ENCODE measurements at places on chromosomes 3 and 15.

GRCh38 chr3:101611023-101611422 is 37.0 kb downstream of the PCNP start:
- no peak for DNase-seq

DNA sequence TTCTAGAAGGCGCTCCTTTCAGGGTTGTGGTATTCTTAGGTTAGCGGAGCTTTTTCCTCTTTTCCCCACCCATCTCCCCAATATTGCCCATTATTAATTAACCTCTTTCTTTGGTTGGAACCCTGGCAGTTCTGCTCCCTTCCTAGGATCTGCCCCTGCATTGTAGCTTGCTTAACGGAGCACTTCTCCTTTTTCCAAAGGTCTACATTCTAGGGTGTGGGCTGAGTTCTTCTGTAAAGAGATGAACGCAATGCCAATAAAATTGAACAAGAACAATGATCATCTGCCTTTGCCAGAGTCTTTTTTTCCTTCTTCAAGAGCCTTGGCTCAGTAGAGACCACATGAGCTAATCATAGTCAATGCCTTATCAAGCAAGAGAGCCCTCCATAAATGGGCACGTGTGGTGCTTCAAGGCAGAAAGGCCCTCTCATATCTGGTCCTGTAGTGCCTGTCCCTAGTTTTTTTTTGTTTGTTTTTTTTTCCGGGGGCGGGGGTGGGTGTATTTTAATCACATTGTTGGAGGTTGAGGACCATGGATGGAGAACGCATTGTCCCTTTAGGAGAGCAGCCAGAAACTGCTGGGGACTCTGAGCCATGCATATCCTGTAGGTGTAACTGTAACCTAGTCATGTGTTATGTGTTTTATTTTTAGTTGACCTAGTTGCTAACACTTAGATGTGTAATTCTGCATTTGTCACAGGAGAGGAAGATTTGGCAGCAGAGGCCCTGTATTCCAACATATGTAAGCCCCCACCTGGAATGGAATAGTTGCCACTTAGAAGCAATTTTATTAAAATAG is 64.7 kb upstream of the ACAD9 start:
- no peak for DNase-seq

DNA sequence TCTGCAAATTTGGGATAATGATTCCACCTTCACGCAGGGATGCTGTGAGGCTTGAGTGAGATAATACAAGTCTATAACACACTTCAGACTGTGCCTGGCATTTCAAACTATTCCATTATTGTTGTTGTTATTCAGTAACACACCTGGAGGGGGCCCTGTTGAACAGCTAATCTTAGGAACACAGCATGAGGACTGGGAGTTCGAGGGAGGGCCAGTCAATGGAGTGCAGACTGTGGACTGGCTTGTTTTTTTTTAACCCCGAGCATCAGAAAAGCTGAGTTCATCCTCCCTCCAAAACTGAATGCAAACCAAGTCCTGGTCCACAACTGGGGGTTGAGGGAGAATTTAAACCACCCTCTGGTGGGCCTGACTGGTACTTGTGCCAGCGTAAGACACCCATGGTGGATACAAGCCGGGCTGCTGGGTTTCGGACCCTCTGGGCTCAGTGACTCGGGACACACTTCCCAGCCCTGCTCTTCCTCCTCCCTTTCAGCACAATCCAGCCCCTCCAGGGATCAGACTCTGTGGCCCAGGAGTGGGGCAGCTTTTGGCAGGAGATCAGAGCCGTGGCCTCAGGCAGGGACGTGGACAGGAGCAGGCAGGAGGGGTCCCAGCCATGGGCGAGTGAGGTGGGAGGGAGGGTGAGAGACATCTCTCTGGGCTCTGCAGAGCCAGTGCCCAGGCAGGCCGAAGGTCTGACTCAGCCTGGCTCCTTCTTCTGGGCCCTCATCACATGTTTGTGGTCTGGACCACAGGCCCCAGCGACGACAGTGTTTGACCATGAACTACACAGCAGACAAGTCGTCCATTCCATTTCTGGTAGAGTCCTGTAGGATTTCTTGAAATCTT is 36.3 kb upstream of the MEX3B start:
- peak; percentile 26 for DNase-seq

GRCh38 chr3:46193436-46193835 is 14.7 kb downstream of the CCR1 start:
- DNase-seq: no peak

DNA sequence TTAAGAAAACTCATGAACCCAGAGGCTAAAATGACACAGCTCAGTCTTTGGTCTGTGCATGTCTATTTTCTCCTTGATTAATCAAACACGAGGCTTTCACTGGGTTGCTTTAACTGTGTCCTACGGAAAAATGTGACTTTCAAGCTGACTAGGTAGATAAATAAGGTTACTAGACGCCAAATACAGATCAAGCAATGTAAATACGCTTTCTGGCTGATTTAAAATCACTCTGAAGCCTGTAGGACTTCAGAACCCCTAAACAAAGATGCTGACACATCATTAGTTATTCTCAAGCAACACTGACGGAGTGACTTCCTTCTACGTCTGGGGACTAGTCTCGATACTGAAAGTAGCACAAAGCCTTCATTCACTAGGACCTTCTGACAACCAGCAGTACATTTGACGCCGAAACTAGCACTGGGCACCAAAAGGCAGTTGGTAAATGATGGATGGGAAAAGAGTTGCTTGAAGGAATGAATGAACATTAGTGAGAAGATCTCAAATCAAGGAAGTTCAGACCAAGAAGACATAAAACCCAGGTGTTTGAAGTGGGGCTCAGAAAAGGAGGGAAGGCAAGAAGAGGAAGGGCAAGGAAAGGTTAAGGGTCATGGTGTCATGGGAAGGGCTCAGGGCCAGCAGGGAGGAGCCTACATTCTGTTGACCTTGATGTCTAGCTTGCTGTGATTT is 67.1 kb upstream of the CDV3 start:
- DNase-seq: no peak

DNA sequence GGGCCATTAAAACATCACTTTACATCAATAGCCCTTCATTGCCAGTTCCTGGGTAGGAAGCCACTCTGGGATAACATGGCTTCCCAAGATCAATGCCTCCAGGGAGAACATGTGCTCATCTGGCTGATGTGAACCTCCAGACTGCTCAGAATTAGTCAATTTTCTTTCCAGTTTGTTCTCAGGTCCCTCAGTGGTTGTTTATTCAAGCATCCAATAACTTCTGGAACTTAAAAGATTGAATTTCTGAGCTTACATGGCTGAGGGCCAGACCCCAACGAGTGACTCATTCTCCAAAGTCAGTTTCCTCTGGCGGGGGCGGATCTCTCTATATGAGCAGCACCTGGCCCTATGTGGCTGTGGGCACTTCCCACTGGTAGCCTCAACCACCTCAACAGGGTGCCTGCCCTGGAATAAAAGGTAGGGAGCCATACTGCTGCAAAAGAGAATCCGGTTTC is 34.0 kb downstream of the LYZL4 start:
- DNase-seq: no peak

DNA sequence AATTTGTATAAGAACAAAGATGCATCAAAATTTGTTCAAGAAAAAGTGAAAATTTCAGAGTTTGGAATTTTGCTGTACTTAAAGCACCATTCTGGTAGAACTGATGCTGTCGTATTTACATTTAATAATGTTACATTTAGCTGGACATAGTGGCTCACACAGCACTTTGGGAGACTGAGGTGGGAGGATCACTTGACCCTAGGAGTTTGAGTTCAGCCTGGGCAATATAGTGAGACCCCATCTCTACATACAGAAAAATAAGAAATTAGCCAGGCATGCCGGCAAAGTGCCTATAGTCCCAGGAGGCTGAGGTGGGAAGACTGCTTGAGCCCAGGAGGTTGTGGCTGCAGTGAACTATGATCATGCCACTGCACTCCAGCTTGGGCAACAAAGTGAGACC is 51.5 kb upstream of the SKIL start:
- DNase-seq: no peak

DNA sequence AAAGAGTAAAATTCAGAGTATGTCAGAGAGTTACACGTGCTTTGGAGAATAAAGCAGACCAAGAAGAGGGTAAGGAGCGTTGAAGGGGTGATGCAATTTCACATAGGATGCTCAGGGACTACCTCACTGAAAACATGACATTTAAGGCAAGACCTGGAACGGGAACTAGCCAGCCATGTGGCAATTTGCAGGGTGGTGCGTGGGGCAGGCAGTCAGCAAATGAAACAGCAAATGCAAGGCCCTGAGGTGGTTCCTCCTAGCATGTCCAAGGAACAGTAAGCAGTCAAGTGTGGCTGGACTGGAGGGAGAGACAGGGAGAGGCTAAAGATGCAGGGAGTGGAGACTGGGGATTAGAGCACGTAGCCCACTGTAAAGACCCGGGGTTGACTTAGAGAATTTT is 146.1 kb upstream of the LPP start:
- DNase-seq: no peak

DNA sequence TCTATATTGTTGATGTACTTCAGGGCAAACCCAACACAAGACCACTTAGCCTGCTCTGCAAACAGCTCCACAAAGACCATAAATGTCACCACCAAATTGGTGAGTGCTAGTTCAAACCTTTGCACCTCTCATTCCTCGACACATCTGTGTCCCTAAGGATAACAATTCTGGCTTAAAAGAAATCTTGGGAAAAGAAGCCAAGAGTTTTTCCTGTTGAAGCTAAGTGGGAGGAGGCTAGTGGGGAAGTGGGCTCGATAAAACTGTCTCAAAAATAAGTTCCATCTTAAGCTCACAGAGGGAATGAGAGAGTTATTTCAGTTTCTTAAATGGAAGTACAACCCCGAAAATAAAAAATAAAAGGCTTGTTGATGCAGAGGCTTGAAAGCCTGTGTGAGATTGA is 40.4 kb upstream of the PRICKLE2 start:
- DNase-seq: no peak

DNA sequence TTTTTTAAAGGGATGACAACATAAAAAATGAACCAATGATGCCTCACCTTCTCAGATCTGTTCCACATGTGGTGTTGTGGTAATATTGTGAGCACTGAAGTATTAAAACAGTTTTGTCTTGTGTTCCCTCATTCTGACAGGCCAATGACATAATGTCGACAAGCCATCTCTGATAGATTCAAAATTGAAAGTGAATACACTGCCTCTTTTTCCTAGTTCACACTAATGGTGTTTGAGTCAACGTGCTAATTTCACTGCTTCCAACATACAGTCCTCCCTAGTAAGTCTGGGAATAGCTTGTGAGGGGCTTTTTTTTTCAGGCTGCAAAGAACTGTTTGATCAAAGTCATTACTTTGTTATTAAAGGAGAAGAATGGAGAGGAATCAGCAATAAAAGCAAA is 82.8 kb downstream of the ROBO2 start:
- DNase-seq: no peak

- no peak for DNase-seq
These were observed 121.6 kb upstream of the ROPN1 start for GRCh38 chr3:124113485-124113884.

- DNase-seq: peak; percentile 95
These were observed 90.2 kb upstream of the KLF13 start for GRCh38 chr15:31236184-31237042.

DNA sequence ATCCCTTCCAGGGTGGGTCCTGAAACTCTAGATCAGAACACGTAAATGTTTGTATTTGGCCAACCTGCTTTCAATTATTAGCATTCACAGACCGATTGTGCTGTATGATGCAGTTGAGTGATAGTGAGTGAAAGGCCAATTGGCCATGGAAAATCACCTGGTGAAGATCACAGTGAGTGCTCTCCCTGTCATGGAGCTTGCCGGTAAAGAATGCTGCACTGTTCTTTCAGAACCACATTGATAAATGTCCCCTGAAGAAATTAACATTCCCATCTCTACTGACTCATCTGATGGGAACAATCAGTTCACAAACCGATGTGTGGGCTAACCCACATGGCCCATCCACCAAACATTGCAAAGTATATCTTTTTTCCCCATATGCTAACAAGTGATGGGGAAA is 324.8 kb upstream of the TBL1XR1 start:
- DNase-seq: no peak

DNA sequence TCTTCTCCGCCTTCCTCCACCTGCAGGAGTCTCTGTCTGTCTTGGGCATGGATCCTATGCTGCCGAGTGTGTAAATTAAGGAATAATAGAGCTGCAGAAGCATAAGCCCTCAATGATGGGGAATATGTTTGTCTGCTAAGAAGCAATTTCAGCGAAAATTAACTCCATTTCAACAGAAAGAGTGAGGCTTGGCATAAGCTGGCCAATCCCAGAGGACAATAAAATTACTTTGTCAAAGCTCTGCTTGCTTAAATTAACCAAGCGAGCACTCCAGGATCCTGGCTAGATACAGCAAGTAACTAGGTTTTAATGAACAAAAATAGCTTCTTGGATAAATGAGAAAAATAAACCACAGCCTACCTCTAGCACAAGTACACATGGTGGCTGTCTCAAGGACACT is 33.5 kb upstream of the PRR20G start:
- DNase-seq: no peak

DNA sequence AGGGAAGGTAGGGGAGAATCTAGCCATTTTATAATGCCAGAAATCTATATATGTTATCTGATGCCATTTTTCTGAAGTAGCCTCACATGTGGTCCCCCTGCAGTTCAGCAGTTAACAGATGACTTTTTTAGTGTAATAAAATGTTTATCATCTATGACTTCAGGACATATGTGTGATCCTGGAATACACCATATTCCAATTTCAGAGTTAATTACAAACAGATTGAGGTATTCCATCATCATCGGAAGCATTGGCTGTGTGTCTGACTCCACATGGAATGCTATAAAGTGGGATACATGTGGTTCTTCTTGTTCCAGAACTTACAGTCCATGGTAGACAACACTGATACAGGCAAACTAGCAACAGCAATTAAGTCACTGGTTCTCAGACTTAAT is 45.9 kb upstream of the LIMD1 start:
- no peak for DNase-seq

DNA sequence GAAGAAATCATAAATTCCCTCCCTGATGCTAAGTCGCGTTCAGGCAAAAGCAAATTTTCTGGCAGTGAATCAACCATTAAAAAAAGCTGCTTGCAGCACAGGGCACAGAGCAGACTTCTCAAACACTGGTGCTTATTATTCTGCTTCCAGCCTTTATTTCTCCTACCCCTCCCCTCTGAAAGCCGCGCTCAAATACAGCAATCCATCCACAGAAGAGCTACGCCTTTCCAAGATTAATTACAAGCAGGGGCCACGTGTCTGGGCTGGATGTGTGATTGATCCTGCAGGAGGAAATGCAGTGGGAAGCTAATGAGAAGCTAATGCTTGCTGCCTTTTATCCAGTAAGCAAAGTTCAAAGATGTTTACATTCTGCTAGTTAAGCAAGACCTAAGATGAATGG is 134.9 kb upstream of the TOPAZ1 start:
- no peak for DNase-seq

- DNase-seq: no peak
These were observed 770.6 kb upstream of the NR2F2 start for GRCh38 chr15:95559875-95560394.
